ENCODE measurements at places on chromosomes 3 and 15. TPM values are rescaled to one million over a fixed set of nuclear protein-coding genes. Genes with fewer than 3 reads are reported as not detected.

DNA sequence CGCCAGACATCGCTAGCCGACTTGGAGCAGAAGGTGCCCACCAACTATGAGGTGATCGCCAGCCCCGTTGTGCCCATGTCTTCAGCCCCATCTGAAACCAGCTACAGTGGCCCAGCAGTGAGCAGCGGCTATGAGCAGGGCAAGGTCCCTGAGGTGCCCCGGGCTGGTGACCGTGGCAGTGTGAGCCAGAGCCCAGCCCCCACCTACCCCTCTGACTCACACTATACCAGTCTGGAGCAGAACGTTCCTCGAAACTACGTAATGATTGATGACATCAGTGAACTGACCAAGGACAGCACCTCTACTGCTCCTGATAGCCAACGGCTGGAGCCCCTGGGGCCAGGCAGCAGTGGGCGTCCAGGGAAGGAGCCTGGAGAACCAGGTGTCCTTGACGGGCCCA, 12.9 kb upstream of the APEH start:
- DNase-seq, result no peak
- no peaks in the 10 kb centered on the region for H3K36me3 ChIP-seq
- H3K27me3 ChIP-seq, result no peaks in the 10 kb centered on the region
- no peak overlapping the region for H3K4me3 ChIP-seq

- no peaks in the 10 kb centered on the region for H3K4me1 ChIP-seq
- no peaks in the 10 kb centered on the region for H3K27me3 ChIP-seq
- peaks cover 16% of the 10 kb centered on the region for H3K36me3 ChIP-seq
- DNase-seq, result no peak
These were observed 87.0 kb downstream of the DPPA2 start for GRCh38 chr3:109229174-109229847.

DNA sequence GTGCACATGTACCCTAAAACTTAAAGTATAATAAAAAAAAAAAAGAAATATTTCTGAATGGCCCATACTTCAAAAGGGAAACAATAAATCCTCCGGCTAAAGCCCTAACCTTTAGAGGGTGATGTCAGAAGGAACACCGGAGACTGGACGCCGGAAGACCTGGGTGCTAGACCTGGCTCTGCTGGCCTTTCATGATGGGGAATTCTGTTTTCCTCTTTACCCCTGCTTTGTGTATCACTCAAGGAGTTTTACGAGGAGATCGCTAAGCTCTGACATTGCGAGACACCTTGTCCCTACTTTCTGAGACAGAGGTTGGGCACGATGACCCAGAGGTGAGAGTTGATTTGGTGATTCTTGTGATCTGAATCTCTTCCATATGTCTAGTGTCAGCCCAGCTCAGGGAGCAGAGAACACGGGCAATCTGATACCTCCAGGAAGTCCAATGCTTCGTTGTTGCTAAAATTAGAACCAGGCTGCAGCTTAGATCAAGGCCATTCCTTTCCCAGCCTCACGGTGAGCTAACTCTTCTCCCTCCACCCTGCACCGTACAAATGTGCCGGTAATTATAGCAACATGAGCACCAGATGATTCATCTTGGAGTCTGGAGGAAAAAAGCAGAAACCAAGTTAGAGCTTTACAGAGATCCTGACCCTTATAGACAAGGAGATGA, 42.0 kb upstream of the CFAP161 start:
- no peak for DNase-seq
- no peaks in the 10 kb centered on the region for H3K36me3 ChIP-seq
- H3K27me3 ChIP-seq, result no peaks in the 10 kb centered on the region
- no peak overlapping the region for H3K4me3 ChIP-seq
- H3K27ac ChIP-seq, result no peak overlapping the region

- peaks cover 2% of the 10 kb centered on the region for H3K36me3 ChIP-seq
- no peaks in the 10 kb centered on the region for H3K4me1 ChIP-seq
- no peak overlapping the region for H3K4me3 ChIP-seq
- no peaks in the 10 kb centered on the region for H3K27me3 ChIP-seq
- H3K27ac ChIP-seq, result no peak overlapping the region
These were observed 239.1 kb upstream of the ROPN1 start for GRCh38 chr3:124230998-124231397.

DNA sequence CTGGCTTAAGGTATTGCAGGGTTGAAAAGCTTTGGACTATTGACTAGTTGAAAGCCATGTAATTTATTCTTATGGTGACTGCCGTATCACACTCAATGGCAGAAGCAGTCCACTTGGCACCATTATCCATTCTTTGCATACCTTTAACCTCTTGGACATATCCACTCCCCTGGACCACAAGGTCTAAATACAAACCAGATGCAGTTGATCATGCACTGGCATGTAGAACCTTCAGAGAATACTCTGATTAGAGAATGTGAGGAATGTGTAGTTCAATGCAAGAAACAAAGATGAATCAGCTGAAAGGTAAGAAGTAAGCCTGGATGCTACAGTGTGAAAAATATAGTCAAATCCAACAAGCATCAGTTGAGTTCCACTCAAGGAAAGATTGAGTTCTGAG, 93.1 kb downstream of the FRMD5 start:
- peaks cover 3% of the 10 kb centered on the region for H3K4me1 ChIP-seq
- no peaks in the 10 kb centered on the region for H3K36me3 ChIP-seq
- no peaks in the 10 kb centered on the region for H3K27me3 ChIP-seq
- H3K4me3 ChIP-seq, result no peak overlapping the region
- DNase-seq, result no peak

DNA sequence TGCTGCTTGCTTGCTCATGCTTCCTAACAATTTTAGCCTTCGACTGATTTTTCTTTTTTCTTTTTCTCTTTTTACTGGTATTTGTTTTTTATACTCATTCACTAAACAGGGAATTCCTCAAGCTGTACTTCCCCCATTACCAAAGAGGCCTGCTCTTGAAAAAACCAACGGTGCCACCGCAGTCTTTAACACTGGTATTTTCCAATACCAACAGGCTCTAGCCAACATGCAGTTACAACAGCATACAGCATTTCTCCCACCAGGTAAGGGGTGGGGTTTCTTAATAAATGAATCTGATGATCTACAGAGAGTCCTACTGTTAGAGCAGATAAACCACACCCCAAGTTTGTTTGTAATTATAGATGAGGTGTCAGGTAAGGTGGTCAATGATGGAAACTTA, 178.8 kb downstream of the MBNL1 start:
- H3K36me3 ChIP-seq, result no peaks in the 10 kb centered on the region
- no peak overlapping the region for H3K4me3 ChIP-seq
- no peak for DNase-seq
- no peaks in the 10 kb centered on the region for H3K4me1 ChIP-seq

DNA sequence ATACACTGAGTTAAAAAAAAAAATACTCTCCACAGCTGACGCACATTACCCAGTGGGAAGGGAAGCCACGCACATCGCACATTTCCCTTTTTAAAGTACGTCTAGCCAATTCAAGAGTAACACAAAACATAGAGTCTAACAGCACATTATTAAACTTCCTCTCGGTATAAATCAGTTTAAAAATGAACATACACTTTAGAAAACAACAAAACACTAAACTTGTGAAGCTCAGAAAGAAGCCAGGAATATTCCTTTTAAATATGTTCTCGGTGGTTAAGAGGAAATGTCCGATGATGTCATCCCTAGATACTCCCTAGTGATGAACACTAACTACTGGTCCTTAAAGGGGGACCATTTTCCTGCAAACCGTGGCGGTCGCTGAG, 721 bp downstream of the MYEF2 start:
- peaks cover 2% of the 10 kb centered on the region for H3K4me1 ChIP-seq
- no peak overlapping the region for H3K27ac ChIP-seq
- H3K4me3 ChIP-seq, result peak overlapping the region; percentile 95
- no peak for DNase-seq
- H3K27me3 ChIP-seq, result no peaks in the 10 kb centered on the region
- H3K36me3 ChIP-seq, result no peaks in the 10 kb centered on the region

DNA sequence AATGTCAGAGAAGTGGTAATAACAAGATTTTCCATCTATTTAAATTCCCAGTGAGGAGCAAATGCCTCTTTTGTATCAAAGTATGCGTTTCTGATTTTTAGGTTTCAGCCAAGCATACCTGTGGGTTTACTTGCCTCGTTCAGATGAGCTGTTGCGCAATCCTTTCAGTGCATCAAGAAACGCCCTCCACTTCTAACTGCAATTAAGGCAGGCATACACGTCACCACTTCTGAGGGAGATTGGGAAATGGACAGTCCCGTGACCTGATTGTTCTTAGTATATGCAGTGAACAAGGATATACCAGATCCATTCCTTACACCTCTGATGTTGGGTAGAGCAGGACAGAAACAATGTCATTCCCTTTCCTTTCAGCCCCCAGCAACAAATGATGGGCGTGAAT, 219.0 kb downstream of the ITPR1 start:
- H3K27ac ChIP-seq, result no peak overlapping the region
- no peak overlapping the region for H3K4me3 ChIP-seq
- H3K4me1 ChIP-seq, result peaks cover 8% of the 10 kb centered on the region
- no peaks in the 10 kb centered on the region for H3K36me3 ChIP-seq

DNA sequence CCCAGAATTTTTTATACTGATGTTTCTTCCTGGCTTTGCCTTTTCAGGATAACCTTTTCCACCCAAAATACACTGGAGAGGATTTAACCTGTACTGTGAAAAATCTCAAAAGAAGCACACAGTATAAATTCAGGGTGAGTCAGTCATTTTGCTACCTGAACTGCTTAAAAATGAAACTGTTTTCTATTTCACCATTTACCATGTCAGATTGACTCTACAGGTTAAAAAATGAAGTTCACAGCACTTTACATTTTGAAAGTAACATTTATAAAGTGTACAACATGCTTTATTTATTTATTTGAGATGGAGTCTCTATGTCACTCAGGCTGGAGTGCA, 115.2 kb downstream of the GHSR start:
- H3K27ac ChIP-seq, result no peak overlapping the region
- H3K27me3 ChIP-seq, result no peaks in the 10 kb centered on the region
- H3K36me3 ChIP-seq, result peaks cover 28% of the 10 kb centered on the region
- no peak for DNase-seq
- H3K4me3 ChIP-seq, result no peak overlapping the region

The AHSG gene
- total RNA-seq, result not detected

The CYP1A2 gene
- not detected for total RNA-seq

The ZNF860 gene
- total RNA-seq, result 2.6 TPM

The HGD gene
- not detected for total RNA-seq
